ENCODE measurements at places on chromosomes 2 and 18. TPM values are rescaled to one million over a fixed set of nuclear protein-coding genes. Genes with fewer than 3 reads are reported as not detected.

Gene DNAJC5G
- not detected for total RNA-seq

Gene NPPC
- 16.5 TPM for total RNA-seq

Gene CD8B
- not detected for total RNA-seq

Gene APCDD1
- 49.8 TPM for total RNA-seq

Gene RUFY4
- total RNA-seq, result not detected

Gene APLF
- 6.9 TPM for total RNA-seq

Gene FAM124B
- not detected for total RNA-seq

Gene COL4A4
- total RNA-seq, result 0.16 TPM

Gene ALPI
- total RNA-seq, result not detected

Data from neural crest cell (in vitro differentiated cells).